Lung microvascular endothelial cell (primary cell): ENCODE measurements at places on chromosomes 2 and 18. TPM values are rescaled to one million over a fixed set of nuclear protein-coding genes. Genes with fewer than 3 reads are reported as not detected.

GRCh38 chr2:11327871-11328270, 16.6 kb downstream of the ROCK2 start:
- no peak for DNase-seq

DNA sequence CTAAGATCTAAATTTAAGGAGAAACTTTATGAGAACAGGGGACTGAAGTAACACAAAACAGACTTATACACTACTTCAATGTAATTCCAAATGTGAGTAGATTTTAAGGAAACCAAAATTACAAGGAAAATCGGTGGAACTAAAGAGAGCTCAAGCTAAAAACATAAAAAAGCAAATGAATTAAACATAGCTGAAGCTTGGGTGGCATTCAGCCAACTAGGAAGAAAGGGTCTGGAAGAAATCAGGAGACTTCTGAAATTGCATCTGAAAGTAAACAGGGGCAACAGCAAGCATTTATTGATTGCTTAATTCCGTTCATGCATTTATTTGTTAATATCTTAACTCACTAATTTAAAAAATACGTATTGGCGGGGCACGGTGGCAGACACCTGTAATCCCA, 727.3 kb upstream of the PKDCC start:
- no peak for DNase-seq

GRCh38 chr18:58975781-58976180, 111.1 kb downstream of the ZNF532 start:
- no peak for DNase-seq

GRCh38 chr18:11268741-11269233, 119.4 kb upstream of the PIEZO2 start:
- DNase-seq = peak; percentile 37

- DNase-seq = peak; percentile 92
Observed at GRCh38 chr2:241637018-241637794, at the start of the genes ATG4B and THAP4. ATG4B (plus strand) TSS chr2:241637693; CDS start chr2:241637715, 22 bp downstream. THAP4 (minus strand) TSS chr2:241637158; CDS start chr2:241637017, 141 bp downstream.

- peak; percentile 51 for DNase-seq
Observed at GRCh38 chr2:26770986-26771586, 7.0 kb downstream of the SLC35F6 start.

DNA sequence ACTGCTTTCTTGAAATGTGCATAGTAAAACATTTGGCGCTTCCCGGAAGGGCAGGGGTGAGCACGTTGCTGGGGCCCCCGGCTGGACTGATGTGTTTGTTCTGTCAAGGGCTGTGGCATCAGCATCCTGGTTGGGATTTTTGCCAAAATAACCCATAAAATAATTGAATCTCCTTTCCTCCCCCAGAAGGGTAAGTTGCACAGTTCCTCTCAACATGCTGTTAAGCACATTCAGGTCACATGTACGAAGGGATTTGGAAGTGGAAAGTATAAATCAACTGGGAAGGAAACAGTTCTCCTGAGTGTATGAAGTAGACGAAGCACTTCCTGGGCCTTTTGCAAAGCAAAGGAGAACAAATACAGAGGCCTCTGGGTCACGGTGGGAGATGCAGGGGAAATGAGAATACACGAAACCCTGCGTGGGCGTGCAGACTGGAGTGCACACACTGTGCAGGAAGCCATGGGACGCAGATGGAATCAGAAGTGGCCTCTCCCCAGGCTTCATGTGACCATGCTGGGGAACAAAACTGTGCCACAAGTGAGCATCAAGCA, 183.9 kb downstream of the LPIN1 start:
- DNase-seq = peak; percentile 83

DNA sequence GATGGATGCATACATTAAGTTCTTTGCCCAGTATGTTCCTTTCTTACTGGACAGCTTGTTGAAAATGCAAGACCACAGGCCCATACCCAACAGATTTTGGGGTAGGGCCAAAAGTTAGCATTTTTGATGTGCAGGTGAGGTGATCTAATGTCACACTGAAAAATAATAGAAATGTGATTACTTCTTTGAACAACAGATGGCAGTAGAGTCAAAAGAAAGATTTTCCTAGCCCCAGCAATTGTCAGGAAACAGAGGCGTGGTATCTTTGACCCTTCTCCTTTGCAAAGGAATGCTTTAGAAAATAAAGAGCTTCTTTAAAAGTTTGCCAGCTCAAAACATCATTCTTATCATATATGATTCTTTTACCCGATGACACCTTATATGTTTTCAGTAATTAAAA, 343.6 kb upstream of the SYT4 start:
- peak; percentile 31 for DNase-seq

GRCh38 chr2:109226128-109226527, 97.1 kb downstream of the SH3RF3 start:
- no peak for DNase-seq

- DNase-seq = no peak
Observed at GRCh38 chr2:75237296-75237695, 38.0 kb upstream of the TACR1 start.

- DNase-seq = no peak
Observed at GRCh38 chr2:11724151-11724550, 22.3 kb upstream of the LPIN1 start.

- no peak for DNase-seq
Observed at GRCh38 chr2:38269421-38269820, 107.7 kb downstream of the ATL2 start.

DNA sequence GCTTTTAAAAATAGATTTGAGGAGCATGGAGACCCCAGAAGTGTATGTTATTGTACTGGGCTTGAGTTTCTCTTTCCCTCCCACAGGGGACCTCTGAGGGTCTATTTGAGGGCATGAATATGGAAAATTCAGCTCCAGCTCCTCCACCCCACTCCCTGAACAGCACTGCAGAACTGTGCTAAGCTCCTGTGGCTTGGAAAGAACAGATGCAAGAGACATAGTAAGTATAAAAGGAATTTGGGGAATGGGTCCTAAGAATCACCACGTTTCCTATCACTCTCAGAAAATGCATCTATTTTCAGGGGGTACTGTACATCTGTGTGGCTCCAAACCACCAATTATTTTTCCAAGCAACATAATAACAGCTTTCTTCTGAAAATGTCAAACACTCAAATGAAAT, 416.1 kb downstream of the ZNF521 start:
- no peak for DNase-seq

The ECEL1 gene
- total RNA-seq = under 0.01 TPM in 1 of 2 replicates, not detected in the other

The XIRP2 gene
- not detected in 2 replicates for total RNA-seq

The RESP18 gene
- not detected in 2 replicates for total RNA-seq

The TWIST2 gene
- 0.20 and 0.44 TPM in 2 replicates for total RNA-seq

The ABCB11 gene
- under 0.01 TPM in 1 of 2 replicates, not detected in the other for total RNA-seq

The FKBP7 gene
- 16.1 and 19.0 TPM in 2 replicates for total RNA-seq

The MATN3 gene
- total RNA-seq = 0.20 and 0.87 TPM in 2 replicates

The YPEL5 gene
- 83.0 and 101 TPM in 2 replicates for total RNA-seq

The DLX2 gene
- total RNA-seq = under 0.01 TPM in 1 of 2 replicates, not detected in the other

The DNAH6 gene
- under 0.01 TPM in 1 of 2 replicates, not detected in the other for total RNA-seq

The TIA1 gene
- total RNA-seq = 71.3 and 87.5 TPM in 2 replicates
